ENCODE measurements at places on chromosomes 5 and 9. TPM values are rescaled to one million over a fixed set of nuclear protein-coding genes. Genes with fewer than 3 reads are reported as not detected.
A peak's percentile ranks its signal among the peaks of the same experiment; 100 is the strongest.

The POU5F2 gene
- total RNA-seq: 5.0 TPM

The SLC36A3 gene
- total RNA-seq: not detected

GRCh38 chr5:40043916-40044315 lies 619.1 kb upstream of the DAB2 start:
- no peak overlapping the region for H3K27ac ChIP-seq
- no peaks in the 10 kb centered on the region for H3K4me1 ChIP-seq
- no peaks in the 10 kb centered on the region for H3K27me3 ChIP-seq
- peak; percentile 52 for DNase-seq
- no peaks in the 10 kb centered on the region for H3K36me3 ChIP-seq

The SHROOM1 gene
- total RNA-seq: 130 TPM

GRCh38 chr5:31730139-31730538 lies 91.2 kb downstream of the PDZD2 start:
- no peaks in the 10 kb centered on the region for H3K36me3 ChIP-seq
- no peak for DNase-seq
- no peaks in the 10 kb centered on the region for H3K27me3 ChIP-seq
- no peaks in the 10 kb centered on the region for H3K4me1 ChIP-seq
- H3K27ac ChIP-seq: no peak overlapping the region

DNA sequence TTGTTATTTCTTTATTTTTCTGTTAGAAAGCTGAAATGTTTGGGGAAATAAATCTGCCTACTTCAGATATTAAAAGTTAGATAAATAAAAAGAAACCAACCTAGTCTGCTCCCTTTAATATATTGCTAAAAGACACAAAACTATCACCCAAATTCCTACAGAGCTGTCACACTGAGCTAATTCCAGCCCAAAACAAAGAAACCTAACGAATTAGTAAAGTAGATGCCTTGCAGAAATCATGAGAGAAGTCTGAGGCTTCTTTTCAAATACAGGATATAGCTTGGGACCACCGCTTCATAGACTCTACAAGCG lies 122.2 kb upstream of the LMX1B start:
- no peak for DNase-seq

The FXN gene
- 2.8 TPM for total RNA-seq

The PRR7 gene
- total RNA-seq: 2.2 TPM

- DNase-seq: no peak
- H3K27ac ChIP-seq: no peak overlapping the region
- no peaks in the 10 kb centered on the region for H3K27me3 ChIP-seq
- H3K36me3 ChIP-seq: no peaks in the 10 kb centered on the region
These were observed 505.3 kb downstream of the CCDC171 start for GRCh38 chr9:16058131-16058549.

Measured in Peyer's patch (tissue), 4 donors.